ENCODE measurements at places on chromosomes 6 and 20.

- no peak for DNase-seq
These were observed 14.6 kb downstream of the SAYSD1 start for GRCh38 chr6:39100358-39100757.

DNA sequence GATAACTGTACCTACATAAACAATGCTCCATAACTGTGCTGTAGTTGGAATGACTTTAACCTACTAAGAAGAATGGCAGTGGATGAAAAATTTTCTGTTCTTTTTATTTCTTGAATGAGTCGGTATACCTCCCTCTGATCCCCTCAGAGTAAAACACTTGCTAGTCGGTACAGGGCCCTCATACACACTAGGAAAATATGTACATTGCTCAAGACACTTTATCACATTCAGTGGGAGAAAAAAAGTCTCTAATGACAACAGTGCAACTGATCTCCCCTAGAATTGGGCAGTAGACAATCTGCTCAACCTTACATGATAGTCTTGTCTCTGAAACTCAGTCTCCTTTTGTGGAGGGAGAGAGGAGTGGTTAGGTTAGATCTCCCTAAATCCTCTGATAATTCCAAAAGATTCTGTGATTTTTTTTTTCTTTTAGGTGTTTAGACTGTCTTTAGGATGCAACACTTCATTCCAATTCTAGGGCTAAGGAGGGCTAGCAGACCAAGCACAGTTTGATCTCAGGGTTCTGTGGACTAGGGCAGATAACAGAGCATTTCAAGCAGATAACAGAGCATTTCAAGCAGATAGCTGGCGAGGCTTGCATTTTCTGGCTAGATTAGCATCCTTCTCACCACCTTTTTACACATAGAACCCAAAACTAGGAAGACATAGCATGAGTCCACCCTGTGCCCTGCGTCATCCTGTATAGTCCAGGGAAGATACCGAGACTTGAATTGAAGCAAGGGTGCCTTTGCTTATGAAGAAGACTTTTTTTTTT is 100.3 kb upstream of the TNFAIP3 start:
- no peak for DNase-seq

DNA sequence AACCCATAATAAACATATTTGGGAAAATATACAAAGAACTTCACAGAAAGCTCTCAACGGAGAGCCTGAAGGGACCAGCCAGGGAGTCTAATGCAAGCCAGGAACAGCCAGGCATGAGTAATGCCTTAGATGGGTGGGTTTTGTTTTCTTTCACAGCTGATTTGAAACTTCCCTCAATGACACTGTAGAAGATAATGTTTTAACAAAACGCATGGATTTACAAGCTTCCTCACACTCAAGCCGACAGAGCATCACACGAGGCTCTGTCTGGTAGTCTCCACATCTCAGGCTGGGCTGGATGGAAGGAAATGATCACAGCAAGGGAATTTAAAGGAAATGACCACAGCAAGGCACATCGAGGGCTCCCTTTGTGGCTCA is 113.9 kb downstream of the GMPR start:
- DNase-seq, result no peak

GRCh38 chr6:144156991-144157390 is 6.7 kb downstream of the STX11 start:
- DNase-seq, result no peak

DNA sequence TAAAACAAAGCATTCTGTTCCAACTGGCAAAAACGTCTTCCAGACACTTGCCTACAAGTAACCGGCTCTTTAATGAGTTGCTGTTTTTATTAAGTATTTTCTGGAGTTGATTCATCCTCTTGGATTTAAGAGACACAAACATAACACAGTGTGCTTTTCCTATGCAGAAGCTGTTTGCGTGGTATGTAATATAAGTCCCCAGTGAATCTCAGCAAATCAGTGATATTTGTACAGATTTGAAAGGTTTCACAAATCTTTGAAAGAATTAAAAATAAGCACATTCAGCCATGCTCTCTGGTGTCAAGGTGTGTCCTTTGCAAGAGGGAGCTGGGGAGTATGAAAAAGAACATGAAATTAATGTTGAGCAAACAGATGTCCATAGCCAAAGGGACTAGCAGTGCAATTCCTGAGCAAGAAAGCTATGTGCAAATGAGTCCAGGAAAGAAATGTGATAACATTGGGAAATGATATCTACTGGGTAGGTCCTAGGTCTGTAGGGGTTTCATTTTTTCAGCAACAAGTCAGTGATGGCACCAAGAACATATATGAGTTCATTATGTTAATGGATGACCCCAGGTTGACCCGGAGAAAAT is 170.1 kb upstream of the PHACTR1 start:
- DNase-seq, result no peak

DNA sequence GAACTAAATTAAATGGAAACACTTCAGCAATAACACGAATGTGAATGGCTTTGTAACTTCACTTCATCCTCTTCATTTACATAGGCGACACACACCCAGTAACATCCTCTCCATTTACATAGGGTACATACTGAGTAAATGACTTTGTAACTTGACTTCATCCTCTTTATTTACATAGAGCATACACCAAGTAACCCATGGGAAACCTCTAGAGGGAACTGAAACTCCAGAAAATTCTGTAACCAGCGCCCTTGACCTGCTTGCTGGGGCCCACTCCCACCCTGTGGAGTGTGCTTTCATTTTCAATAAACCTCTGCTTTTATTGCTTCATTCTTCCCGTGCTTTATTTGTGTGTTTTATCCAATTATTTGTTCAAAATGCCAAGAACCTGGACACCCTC is 81.6 kb upstream of the OPRM1 start:
- DNase-seq, result no peak

GRCh38 chr20:63844511-63844991 is 13.5 kb upstream of the ZBTB46 start:
- no peak for DNase-seq

GRCh38 chr20:10415013-10415650 is 18.9 kb downstream of the MKKS start:
- DNase-seq, result no peak

DNA sequence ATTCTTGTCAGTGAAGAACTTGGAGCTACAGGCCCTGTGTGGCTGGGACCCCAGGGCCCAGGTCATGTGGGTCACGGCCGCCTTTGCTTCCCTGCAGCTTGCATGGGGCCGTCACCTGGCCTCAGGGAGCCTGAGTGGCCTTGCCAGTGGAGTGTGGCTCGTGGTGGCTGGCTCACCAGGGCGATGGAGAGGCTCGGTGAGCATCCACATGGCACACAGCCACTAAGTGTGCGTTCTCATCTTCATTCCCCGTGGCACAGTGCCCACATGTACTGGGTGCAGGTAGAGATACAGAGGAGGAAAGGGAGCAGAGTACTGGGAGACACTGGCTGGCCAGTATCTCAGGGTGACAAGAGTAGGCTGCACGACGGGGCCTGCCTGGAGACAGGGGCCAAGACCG is 21.5 kb downstream of the MANBAL start:
- no peak for DNase-seq

DNA sequence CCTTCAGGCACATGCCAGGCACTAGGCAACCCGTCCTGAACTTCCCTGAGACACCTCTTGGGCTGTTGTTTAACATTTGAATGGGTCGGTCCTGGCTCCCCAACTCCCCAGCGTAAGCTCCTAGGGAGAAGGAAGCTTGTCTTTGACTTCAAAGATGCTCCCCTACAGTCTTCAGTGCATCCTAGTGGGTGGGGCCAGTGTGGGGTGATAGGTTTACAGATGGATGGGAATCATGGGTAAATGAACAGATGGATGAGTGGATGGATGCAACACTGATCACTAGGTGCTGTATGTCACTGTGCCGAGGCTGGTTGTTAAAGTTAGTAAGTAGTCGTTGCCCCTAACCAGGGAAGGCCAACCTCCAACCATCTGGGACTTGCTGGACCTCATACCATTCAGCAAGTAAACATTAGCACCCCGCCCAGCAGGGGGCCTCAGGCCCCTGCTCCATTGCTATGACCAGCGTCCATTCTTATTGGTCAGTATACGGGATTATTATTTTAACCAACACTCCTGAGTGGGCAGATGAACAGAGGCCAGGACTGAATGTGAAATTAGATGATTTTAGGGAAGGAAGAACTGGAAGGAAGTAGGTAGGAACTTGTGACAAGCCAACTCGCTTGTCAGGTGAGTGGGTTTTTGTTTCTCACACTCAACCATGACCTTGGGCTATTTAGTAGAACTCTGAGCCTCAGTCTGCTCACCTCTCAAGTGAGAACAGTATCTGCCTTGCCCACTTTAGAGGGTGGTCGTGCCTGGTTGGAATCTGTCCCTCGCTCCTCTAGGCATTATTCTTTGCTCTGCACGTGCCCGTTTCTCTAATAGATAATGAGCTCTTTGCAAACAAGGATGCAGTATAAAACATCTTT is 82.9 kb upstream of the FOXP4 start:
- DNase-seq, result peak; percentile 38

- no peak for DNase-seq
These were observed 63.5 kb downstream of the EFHC1 start for GRCh38 chr6:52483671-52484003.

- DNase-seq, result peak; percentile 75
These were observed 161.4 kb downstream of the FOXC1 start for GRCh38 chr6:1770968-1771723.

DNA sequence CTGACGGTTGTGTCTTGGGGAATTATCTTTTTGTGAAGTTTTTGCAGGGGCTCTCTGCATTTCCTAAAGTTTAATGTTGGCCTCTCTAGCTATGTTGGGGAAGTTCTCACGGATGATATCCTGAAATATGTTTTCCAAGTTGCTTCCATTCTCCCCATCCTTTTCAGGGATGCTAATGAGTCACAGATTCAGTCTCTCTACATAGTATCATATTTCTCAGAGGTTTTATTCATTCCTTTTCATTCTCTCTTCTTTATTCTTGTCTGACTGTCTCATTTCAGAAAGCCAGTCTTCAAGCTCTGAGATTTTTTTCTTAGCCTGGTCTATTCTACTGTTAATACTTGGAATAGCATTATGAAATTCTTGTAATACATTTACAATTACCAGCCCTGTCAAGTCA is 61.3 kb downstream of the UNC5CL start:
- no peak for DNase-seq

GRCh38 chr6:25107218-25107617 is 171.5 kb upstream of the RIPOR2 start:
- peak; percentile 20 for DNase-seq

DNA sequence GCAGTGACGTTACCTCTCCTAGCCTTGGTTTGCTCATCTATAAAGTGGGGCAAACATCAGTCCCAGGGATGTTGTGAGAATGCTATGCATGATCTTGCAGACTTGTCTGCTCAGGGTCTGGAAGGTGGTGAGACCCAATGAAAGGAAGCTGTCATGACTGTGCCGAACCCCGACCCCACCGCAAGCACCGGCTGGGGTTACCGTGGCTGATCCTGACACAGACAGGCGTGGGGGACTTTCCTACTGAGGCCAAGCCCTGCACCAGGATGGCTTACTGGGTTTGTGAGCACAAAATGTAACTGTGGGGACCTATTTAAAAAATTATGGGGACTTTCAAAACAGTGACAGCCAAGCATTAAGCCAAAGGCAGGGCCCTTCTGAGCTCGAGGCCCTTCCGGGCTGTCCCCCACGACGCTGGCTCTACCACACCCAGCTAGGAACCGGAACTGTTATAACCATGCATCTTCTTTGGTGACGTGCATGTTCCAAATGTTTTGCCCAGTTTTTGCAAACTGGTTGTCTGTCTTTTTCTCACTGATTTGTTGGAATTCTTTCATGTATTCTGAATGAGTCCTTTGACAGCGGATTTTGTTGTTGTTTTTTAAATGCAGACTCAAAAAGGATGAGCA is 76.6 kb upstream of the PMEPA1 start:
- no peak for DNase-seq

GRCh38 chr20:62997417-62998035 is 9.2 kb downstream of the BHLHE23 start:
- no peak for DNase-seq

DNA sequence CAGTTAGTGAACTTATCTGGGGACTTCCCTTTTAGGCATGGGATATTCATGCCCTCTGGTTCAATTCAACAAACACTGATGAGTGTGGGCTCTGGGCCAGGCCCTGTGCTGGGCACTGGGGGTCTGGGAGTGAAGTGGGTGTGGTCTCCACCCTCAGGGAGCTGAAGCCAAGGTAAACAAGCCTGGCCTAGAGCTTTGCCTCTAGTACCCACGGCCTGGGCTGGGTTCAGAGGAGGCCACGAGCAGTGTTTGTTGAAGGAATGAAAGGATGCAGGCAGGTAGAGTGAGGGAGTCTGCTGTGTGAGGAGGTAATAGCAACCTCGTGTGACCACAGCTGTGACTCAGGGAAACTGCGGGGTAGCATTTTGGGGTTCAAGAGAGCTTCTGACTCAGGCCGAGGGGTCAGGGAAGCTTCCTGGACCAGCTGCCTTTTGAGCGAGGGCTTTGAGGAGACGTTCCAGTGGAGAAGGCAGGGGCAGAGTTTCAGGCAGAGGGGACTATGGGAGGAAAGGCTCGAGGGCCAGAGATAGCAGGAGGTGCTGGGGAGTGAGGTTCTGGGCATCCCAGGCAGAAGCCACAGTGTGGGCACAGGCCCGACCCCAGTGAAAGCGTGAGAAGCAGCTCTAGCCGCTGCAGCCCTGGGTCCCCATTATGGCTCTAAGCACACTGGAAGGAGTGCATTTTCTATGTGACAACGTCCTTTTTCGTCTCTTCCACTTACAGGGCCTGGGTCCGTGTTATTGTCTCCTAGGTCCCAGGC is 5.6 kb downstream of the MYLK2 start:
- DNase-seq, result peak; percentile 32

DNA sequence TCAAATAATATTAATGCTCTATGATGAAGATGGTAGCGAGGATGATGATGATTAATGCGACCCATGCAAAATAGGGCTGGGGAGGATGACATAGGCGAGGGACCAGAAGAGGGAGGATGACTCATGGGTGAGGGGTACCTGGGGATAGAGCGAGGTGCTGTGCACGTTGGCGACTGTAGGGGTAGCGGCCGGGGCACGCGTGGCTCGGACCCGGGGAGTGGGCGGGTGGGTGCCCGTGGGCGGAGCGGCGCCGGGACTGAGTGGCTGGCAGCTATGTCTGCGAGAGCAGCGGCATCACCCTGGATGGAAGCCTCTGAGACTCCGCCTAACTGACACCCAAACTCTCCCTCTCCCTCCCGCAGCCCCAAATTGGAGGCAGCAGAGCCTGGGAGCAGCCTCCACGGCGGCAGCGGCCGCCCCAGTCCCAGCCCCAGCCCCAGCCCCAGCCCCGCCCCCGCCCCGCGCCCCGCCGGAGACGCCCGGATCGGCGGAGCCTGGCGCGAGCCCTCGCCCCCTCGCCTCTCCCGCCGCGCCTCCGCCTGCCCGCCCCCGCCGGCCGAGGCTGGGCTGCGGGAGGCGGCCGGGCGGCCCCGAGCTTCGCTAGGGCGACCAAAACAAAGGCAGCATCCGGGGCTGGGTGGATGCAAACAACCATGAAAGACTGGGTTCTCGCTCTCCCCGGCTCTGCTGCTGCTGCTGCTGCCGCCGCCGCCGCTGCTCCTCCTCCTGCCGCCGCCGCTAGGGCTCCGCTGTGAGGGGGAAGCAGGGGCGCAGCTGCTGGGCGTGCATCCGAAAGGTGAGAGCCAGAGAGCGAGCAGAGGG is at the start of gene RIMS1:
Gene RIMS1 (plus strand): TSS at position 367 of the 822 bp plus-strand sequence. CDS start 474 bp downstream, outside the sequence.
- DNase-seq, result peak; percentile 5

GRCh38 chr6:63963769-63964315 is 328.2 kb downstream of the PHF3 start:
- DNase-seq, result no peak
